ENCODE measurements at places on chromosomes 1 and 21. TPM values are rescaled to one million over a fixed set of nuclear protein-coding genes. Genes with fewer than 3 reads are reported as not detected.

- DNase-seq: no peak
Measured at GRCh38 chr1:111992476-111992875, 3.0 kb upstream of the KCND3 start.

DNA sequence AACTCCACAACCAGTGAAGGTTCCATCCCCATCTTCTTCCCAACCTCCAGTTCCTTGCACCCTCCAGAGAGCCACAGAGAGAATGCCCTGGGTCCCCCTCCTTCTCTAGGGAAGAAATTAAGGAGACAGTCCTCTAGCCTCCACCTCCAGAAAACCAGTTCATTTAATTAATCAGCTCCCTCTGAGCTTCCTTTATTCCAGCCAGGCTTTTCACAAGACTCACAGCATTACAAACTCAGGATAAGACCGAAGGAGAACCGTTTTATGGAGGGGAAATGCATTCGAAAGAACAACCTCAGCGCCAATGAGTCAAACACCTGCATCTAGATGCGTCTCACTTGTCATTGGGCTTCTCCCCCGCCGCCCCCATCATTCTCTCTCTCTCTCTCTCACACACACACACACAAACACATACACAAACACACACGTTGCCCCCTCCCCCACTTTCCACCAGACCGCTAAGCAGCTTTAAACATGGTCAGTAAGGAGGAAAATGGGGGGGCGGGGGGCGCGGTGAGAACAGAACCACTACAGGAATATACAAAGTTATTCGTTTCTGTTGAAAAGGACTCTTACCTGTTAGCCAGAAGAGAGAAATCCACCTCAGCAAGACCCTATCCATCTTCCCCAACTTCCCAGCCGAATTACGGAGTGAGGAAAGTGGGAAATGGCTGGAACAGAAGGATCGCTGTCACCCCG, 544 bp downstream of the ILDR2 start:
- DNase-seq: no peak

GRCh38 chr1:200885623-200886402, 8.9 kb upstream of the INAVA start:
- no peak for DNase-seq

DNA sequence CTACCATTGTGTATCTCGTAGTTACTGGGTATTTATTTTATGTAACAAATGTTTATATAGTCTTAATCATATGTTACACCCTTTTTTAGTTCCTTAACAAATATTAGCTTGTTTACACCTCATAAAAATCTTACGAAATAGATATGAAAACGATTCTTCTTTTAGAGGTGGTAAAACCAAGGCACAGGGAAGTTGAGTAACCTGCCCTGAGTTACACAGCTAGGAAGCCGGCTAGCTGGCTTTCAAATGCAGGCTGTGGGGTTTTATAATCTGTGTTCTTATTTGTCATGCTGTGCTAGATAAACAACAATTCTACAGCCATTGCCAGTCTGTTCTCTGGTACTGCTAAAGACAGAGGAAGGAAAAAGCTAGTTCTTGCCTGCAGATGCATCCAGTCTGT, 109.6 kb downstream of the NOS1AP start:
- no peak for DNase-seq

GRCh38 chr1:181485287-181486097, 2.2 kb downstream of the CACNA1E start:
- no peak for DNase-seq

GRCh38 chr1:20229171-20229570, 42.9 kb upstream of the PLA2G2C start:
- DNase-seq: no peak

GRCh38 chr1:208029381-208030287, 118.7 kb upstream of the CD34 start:
- no peak for DNase-seq

- DNase-seq: no peak
Measured at GRCh38 chr1:46757956-46758528, 39.1 kb upstream of the EFCAB14 start.

GRCh38 chr1:81305997-81306452, 494.7 kb upstream of the ADGRL2 start:
- DNase-seq: peak; percentile 38

DNA sequence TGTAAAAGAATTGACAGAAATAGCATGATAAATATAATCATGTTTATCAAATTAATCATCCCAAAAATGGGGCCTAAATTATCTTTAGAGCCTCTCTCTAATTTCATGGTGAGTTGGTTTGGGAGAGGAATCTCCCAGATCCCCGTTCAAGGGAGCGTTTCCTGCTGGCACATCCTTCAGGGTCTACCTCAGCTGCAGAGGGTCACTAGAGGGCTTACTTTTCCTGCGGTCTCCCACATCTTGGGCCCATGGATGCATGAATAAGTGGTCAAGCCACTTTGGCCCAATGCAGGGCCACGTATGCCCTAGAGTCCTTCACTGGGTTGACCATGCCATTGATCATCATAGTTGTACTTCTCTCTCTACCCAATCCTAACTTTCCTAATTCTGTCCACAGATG, 164.1 kb downstream of the USP25 start:
- no peak for DNase-seq

GRCh38 chr1:28663871-28664470, 4.6 kb upstream of the GMEB1 start:
- DNase-seq: no peak

DNA sequence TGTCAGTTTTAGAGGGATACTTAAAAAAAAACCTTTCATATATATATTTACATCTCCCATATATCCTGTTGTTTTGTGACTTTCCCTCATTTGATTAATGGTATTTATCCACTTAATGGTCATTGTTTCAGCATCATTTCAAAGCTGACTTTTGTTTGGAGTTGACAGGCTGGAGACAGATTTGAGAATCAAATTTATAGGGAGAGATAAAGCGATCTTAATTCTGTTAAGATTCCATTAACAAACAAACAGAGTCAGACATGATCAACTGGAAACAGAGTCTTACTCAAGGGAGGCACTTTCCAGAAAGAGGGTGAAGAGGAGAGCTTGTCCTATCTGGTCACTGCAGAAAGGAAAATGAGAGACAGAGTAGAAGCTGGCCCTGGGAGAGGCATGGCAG, 283.4 kb downstream of the TTLL7 start:
- DNase-seq: no peak

- DNase-seq: no peak
Measured at GRCh38 chr1:87333692-87334347, 5.1 kb downstream of the LMO4 start.

GRCh38 chr1:95701450-95702173, 467.6 kb downstream of the RWDD3 start:
- DNase-seq: no peak

DNA sequence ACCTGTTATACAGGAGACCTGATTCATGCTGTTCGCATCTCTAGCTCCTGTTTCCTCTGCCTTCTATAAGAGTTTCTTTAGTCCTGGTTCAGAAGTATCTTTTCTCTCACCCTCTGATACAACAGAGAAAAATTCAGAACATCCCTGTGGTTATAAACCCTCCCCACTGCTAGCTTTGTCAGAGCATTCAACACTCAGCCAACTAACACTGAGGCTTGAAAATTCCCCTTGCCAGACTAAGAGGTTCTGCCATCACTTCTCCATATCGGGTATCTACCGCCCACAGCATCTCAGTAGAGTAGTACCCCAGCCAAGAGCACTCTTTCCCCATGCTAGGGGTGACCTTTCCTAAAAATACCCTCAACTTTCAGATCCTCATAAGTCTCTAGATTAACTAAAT, 19.6 kb upstream of the PIK3R3 start:
- no peak for DNase-seq

GRCh38 chr1:224804220-224804619, 125.3 kb upstream of the DNAH14 start:
- DNase-seq: no peak

- no peak for DNase-seq
Measured at GRCh38 chr1:215890438-215890837, 323.3 kb downstream of the KCTD3 start.

DNA sequence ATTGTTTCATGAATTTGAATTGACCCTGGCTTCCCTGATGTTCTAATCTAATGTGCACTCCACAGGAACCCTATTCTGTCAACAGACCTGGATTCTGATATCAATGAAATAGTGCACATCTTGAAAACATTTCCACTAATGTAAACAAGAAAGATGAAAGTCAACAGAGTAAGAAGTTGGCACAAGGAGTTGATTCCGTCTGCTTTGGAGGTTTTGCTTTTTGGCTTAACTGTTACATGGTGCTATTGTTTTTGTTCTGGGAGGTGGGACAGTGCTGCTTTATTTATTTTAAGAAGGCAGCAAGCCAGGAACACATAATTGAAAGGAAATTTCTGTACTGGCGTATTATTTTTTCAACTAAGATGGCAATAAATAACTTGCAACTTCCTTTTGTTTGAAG, 73.3 kb downstream of the LEPR start:
- DNase-seq: no peak

DNA sequence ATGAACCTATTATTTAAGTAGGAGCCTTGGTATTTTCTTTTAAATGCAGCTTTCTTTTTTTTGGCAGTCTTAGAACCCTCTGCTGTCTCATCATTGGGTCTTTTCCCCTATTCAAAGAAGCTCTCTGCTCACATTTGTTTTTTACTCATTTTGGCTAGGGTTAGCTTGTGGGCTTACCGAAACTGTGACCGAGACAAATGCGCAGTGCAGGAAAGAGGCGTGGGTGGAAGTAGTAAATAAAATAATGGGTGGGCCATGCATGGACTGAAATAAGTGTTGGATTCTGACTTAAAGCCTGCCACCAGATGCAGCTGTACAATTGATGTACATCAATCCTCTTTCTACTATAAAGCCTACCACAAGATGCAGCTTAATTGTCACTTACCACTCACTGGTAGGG, 14.7 kb downstream of the XPR1 start:
- no peak for DNase-seq

GRCh38 chr1:65490231-65491009, 70.0 kb downstream of the LEPR start:
- no peak for DNase-seq

GRCh38 chr1:161258439-161259344, at the start of gene PCP4L1:
Gene PCP4L1, plus strand, starts transcription at chr1:161258745. Its CDS starts 230 bp downstream, at chr1:161258975.
- DNase-seq: no peak

DNA sequence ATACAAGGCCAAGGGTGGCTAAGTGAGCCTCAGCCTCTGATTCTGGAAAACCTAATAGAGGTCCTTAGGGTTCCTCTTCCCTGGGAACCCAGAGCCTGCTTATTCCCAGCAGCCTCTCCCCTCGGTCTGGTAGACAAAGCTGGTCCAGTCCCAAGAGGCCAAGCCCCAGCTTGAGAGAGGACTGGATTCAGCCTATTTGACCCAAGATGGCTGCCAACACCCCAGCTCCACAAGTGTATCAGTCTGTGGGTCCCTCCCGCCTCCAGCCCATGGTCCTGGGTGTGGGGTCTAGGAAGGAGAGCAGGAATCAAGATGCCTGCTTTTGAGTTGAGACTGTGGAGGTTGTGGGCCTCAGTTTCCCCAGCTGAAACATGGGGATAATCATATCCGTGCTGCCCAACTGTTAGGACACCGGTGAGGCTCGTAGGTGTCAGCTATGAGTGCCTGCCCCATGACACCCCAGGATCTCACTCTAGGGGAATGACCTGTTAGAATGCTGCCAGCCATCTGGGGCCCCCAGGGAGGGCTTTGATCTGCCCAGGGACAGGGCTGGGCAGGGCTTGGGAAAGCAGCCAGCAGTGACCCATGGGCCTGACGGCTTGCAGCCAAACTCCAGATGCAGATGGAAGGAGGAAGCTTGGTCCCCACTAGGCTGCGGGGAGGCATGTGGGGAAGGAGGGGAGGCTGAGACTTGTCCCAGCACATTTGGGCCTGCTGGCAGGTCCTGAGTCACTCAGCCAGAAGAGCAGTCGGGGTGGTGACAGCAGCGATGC, 45.4 kb downstream of the NUAK2 start:
- DNase-seq: no peak

The RIT1 gene
- 93.4 TPM for total RNA-seq

The SPRR2D gene
- not detected for total RNA-seq

The TMPRSS2 gene
- total RNA-seq: not detected

The LINGO4 gene
- total RNA-seq: not detected

The NOC2L gene
- 99.0 TPM for total RNA-seq

The ACTL8 gene
- not detected for total RNA-seq

The EPHA8 gene
- 1.3 TPM for total RNA-seq

The TTC3 gene
- total RNA-seq: 38.0 TPM

The TRIM67 gene
- total RNA-seq: 0.07 TPM

The NTMT2 gene
- not detected for total RNA-seq

All from NCI-H460 (cell line).